ENCODE measurements at places on chromosomes 13 and 19.
A peak's percentile ranks its signal among the peaks of the same experiment; 100 is the strongest.

DNA sequence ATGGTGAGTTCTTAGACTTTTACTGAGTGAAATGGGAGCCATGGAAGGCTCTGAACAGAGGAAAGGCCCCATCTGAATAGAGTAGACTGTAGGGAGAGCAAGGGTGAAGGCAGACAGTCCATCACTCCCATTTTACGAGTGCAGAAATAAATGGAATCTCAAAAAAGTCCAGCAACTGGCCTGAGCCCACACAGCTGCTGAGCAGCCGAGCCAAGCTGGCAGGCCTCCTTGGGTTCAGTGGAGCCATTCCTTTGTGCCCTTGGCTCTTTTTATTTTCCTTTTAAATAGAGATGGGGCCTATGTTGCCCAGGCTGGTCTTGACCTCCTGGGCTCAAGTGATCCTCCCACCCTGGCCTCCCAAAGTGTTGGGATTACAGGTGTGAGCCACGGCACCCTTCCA, 1.0 kb upstream of the MYH14 start:
- no peak for DNase-seq

- no peak for DNase-seq
These were observed 762.1 kb upstream of the ARGLU1 start for GRCh38 chr13:107329991-107330390.

- DNase-seq, result no peak
These were observed 203.1 kb downstream of the RGCC start for GRCh38 chr13:41660411-41660810.

DNA sequence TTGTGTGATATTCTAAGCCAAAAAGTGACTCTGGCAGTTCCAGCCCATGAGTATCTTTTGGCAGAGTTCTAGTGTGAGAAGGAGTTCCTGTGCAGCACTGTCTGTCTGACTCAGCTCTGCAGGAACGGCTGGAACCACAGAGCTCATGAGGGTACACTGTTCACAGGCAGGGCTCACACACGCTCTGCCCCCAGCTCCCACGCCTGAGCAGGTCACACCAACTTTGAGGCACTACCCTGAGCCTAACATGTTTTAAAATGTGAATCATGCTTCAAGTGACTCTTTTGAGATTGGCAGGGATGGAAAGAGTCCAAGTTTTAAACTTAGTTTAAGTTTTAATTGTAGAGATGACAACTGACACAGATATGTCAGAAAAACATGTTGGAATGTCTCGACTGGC, 1203.3 kb downstream of the UQCRFS1 start:
- DNase-seq, result no peak

DNA sequence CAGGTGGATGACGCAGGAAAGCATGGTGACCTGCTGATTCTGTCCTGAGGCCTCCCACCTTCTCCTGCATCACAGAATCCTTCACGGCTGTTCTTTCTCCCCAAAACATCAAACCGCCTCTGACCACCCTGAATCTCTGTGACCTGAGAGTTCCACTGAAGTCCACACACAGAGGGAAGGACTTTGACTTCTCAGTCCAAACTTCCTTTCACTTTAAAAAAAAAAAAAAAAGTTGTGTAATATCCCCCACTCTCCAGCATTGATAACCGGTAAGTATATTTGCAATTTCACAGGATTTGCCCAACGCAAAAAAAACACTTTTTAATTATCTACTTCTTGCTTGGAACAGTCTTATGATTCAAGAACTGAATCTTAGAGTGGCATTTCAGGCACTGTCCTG, 259.5 kb upstream of the IRS2 start:
- DNase-seq, result no peak

DNA sequence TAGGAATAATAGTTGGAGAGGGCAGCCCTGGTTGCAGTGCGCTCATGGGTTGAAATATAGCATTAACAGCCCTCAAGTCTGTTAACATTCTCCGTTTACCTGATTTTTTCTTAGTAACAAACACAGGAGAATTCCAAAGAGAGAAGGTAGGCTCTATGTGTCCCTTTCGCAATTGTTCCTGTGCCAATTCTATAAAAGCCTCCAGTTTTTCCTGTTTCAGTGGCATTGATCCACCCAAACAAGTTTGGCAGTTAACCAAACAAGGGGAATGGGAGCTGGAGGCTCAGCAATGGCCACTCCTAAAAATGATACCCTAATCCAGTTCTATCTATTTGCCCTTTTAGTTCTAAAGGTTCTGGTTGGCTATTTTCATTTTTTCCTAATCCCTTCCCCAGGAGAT, 151.6 kb downstream of the ZNF486 start:
- DNase-seq, result no peak

GRCh38 chr19:3324405-3324856, 42.0 kb upstream of the NFIC start:
- no peak for DNase-seq

- no peak for DNase-seq
These were observed 41.8 kb downstream of the IRS2 start for GRCh38 chr13:109744512-109745051.

DNA sequence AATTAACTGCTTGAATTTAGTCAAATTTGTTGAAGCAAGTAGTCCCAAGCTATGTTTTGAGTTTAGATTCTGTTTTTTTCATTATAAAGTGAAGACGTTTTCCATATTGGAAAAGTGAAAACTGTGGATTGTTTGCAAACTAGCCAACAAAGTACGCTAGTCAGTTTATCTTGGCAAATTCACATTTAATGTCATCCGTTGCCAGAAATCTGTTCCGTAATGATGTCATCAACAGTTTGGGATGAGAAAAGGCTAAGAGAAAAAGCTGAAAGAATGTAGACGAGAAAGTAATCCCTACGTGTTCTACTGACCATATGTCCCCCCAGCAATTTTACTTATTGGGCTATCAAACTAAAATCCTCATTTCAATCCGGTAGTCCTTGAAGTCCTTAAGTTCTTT, 419.6 kb downstream of the GPC6 start:
- DNase-seq, result no peak

GRCh38 chr19:37342753-37343152, 28.1 kb upstream of the ZNF527 start:
- no peak for DNase-seq

DNA sequence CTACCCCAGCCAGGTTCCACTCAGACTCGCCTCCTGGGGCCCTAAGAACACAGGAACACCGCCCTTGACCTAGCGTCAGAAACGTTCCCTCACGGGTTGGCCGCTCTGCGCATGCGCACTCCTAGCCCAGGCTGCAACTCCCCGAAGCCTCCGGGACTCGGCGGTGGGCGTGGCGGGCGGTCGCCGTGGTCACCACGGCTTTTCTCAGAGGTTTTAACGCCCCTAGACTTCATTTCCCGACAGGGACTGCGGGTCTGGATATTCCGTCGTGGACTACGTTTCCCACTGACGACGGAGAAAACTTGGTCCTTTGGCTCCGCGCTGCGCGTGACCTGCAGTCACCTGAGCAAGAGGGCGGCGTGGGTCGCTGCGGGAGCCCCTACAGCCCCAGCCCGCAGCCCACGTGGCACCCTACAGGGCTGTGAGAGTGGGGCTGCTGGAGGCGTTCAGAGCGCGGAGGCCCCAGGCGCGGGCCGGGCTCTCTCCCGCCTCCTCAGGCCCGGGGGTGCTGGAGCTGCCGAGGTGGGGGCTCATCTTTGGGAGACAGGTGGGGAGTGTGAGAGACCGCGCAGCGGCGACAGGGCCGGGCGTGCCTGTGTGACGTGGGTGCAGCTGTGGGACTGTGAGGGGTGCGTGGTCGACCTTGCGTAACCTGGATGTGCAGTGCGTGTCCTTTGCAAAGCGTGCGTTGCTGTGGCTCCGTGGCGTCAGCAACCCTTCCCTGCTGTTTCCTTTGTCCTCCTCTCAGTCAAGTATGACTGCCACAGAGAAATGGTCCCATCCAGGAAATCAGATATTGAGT, 38.0 kb upstream of the ZNF573 start:
- DNase-seq, result peak; percentile 6

GRCh38 chr13:29073755-29074154, 253.6 kb downstream of the MTUS2 start:
- no peak for DNase-seq

- DNase-seq, result peak; percentile 37
These were observed 3.2 kb downstream of the KLF16 start for GRCh38 chr19:1860042-1860775.

- DNase-seq, result no peak
These were observed 2.5 kb downstream of the ATP5F1D start for GRCh38 chr19:1243768-1244692.

Data from NCI-H524 treated with DMSO at 0.1 percent for 48 hours (cell line).